NCI-H2171 (cell line): ENCODE measurements at places on chromosomes 6 and 20.
A peak's percentile ranks its signal among the peaks of the same experiment; 100 is the strongest.

DNA sequence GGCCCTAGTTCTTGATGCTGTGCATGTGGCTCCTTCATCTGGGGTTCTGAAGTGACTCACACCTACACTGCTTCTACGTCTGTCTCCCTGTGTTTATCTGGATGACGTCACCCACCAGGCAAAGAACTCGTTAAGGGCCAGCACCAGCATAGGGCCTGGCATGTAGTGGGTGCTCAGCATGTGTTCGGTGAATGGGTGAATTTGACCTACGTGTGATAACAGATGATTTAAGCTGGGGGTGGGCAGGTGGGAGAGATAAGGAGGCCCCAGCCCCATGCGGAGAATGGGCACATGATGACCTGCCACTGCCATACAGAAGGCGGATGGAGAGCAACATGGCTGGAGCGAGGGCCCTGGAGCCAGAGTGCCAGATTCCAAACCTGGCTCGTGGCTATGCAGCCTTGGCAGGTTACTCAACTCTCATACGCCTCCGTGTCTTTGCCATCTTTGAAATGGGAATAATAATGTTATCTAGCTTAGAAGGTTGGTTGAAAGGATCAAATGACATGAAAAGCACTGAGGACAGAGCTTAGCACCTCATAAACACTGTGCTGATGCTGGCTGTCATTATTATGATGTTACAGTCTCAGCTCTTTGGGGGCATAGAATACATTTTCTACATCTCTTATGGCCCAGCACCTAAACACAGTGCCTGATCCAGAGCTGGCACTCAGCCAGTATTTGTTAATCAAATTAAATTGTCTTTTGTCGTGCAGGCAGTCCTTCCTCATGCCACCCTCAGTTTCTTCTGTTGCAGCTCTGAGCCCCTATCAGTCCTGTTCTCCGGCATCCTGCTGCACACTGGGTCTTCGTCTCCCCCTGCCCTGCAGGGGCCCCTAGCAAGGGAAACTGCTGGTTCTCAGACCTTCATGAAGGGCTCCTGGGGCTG, 39.6 kb downstream of the VEGFA start:
- peak; percentile 12 for DNase-seq

DNA sequence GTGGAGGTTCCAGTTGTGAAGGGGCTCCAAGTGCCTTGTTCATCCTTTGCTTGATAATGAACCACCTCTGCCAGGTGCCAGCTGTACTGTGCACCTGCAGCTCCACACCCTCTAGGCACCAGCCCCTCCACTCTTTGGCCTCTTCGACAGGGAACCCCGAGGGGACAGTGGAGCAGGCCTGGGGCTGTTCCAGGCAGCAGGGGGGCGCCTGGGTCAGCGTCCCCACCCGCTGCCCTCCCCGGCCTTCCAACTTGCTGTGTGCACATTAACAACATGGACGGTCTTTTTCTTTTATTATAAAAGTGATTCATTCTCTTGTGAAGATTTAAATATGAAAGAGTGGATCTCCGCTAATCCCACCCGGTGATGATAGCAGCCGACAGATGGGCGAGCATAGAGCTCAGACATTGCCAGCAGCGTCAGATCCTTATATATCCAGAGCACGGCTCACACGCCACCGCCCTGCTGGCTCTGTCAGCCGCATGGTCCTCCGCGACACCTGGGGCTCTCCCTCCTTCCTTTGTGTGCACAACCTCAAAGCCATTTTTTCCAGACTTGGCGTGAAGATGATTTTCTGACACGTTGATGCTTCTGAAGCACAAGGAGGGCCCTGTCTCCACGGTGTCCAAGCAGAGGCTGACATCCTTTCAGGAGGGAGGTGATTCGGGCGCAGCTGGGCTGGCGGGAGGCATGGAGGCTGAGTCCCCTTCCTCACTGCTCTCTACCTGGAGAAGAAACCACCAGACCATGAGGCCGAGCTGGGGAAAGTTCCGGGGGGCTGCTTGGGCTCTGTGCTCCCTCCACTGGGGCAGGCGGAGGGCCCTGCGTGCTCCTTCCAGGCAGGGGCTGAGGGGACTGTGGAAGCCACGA, 22.2 kb upstream of the MRGBP start:
- DNase-seq, result peak; percentile 89

- DNase-seq, result no peak
These were observed 123.1 kb upstream of the CDYL start for GRCh38 chr6:4653141-4653540.

- no peak for DNase-seq
These were observed 400.3 kb upstream of the SASH1 start for GRCh38 chr6:147942363-147942762.

DNA sequence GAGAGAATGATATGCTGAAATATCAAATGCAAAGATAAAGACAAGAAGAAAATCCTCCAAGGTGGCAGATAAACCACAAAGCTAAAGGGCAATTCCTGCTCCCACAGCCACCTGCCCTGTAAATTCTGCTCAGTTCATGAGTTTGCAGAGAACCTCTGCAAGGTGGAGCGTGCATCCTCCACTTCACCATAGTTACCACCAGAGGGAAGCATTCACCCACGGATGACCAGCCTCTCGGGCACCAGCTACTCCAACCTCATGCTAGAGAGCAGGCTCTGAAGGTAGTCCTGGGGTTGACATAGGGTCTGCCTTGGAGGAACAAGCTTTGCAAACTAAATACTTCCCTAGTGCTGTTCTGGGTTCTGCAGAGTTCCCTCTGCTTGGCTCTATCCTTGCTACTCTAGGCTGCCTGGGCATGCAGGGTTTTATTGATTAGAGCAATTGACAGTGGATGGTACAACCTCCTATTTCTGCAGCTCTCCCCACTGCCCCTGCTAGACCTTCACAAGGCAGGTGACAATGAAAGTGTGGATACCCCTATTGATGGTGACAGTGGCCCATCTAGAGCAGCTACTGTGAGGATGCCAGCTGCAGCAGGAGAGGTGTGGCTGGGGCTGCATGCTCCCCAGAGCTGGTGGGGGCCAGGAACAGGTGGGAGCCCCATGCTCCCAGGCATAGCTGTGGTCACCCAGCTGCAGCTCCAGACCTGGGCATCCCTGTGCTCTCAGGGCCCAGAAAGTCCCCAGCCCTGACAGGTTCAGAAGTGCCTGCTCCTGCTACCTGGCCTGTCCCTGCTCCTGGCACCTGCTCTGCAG, 51.1 kb downstream of the GGTLC1 start:
- DNase-seq, result peak; percentile 68

GRCh38 chr20:35586751-35587425, 28.7 kb upstream of the SPAG4 start:
- no peak for DNase-seq

DNA sequence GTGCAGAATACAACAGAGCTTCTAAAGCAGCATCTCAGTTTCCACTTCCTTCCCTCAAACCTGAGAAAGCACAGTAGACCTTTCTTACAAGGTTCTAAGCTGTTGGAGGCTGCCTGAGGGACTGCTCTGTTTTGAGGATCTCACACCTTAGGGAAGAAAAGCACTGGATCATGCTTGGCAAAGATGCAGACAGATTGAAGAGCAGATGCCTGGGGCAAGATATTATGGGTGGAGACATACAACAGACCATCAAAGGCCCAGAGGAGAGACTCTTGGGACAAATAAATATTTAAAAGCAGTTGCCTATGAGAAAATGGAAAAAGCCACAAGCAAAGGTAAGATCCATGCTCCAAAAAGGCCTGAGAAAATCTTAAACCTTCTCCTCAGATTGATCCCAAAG, 6.2 kb downstream of the ZNF337 start:
- DNase-seq, result peak; percentile 58

DNA sequence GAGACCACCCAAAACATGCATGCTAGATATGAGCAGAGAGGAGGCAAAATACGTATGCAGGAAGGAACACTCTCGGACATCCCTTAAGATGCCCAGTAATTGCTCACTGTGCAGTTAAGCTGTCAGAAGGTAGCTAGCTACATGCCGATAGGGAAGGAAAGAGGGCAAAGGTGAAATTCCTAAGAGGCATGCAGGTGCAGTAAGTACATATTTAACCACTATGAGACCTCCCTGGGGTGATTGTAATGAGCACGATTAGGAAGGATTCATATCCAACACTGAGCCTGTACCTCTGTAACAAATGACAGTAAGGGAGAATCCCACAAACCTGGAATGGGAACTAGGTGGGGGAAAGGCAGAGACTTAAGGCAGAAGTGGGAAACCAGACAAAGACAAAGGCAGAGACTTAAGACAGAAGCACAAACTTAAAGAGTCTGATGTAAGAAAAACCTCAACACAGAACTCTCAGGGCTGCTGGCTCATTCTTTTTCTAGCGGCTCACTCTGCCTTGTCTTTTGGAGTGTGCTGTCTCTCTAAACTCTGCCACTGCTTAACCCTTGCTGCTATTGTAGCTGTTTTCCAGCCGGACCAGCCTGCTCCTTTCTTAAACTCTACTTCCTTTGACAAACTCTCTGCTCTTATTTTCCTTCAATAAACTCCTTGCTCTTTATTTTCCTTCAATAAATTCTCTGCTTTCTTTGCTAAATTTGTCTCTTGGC, 148.1 kb downstream of the UBE3D start:
- no peak for DNase-seq

DNA sequence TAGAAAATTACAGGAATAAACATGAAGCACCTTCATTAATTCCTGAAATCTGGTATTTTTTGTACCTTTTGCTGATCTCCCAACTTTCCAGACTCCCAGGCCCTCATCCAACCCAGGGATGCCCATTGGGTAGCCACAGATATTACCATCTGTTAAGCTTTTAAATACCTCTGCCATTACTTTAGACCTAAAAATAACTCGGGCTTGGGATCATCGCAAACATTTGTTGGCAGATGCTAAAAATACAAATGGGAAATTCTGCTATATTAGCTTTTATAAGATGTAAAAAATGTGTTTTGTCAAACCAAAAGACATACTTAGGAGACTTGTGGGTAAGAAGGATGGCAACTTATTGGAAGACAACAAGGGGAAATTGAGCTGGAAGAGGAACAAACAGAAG, 376.1 kb downstream of the CENPW start:
- no peak for DNase-seq

DNA sequence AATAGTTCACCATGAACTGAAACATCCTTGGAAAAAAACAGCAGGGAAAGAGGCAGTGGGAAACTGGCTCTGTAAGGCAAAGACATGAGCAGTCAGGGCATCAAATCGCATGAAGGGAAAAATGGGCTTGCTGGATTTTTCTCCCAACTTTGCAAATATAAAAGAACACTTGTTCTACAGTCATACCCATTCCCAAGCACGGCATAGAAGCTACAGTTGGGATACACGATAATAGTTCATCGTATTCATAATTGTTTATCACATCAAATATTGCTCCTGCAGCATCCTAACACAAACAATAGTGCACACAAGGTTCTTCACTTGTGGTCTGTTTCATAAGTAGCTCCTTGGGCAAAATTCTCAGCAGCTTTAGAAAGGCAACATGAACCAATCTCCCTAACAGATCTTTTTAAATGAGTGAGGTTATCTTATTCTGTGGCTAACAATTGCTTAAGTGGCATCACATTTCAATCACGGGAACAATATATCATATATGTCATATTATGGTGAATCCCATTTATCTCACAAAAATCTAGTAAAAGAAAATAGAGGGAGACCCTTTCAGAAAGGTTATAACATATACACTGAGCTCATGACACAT, 243.9 kb downstream of the PKHD1 start:
- DNase-seq, result no peak

GRCh38 chr6:42742116-42742894, 3.6 kb downstream of the TBCC start:
- peak; percentile 91 for DNase-seq

DNA sequence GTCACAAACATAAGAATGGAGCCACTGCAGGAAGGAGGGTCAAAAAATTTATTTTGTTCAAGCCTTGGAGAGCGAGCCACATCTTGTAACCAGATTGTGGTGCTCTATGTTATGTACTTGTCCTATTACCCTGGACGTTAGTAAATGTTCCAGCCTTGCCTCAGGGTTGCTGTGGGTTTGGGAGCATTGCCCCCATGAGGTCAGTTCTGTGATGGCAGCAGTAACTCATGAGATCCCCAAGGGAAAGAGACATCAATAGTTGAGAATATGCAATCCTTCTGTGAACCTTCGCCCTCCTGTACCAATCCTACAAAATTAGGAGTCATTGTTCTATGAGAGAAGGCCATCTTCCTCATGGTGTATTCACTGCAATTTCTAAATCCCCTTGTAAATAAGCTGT, 16.4 kb upstream of the CFAP206 start:
- peak; percentile 3 for DNase-seq

- DNase-seq, result no peak
These were observed 51.3 kb downstream of the PTPN1 start for GRCh38 chr20:50561379-50562078.

DNA sequence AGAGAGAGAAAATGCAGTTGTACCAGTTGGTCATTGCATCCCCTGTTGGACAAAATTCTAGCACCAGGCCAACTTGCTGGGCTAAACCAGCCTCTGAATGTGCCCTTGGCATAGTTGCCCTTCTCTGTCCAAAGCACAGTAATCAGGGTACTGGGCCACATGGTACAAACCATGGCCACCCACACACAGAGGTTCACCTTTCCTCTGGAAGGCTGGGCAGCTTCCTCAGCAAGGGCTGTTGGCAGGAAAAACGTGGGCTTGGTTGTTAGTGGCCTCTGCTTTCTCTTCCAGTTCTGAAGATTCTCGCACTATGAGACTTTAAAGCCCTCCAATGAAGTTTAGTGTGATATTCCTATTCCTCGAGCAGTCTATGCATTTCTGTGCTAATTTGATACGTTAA, 706 bp downstream of the DDO start:
- DNase-seq, result no peak

GRCh38 chr6:10678456-10678855, 16.0 kb downstream of the C6orf52 start:
- DNase-seq, result no peak

- no peak for DNase-seq
These were observed 155.1 kb downstream of the AIG1 start for GRCh38 chr6:143215771-143216170.

GRCh38 chr6:133761706-133762105, 127.2 kb upstream of the TCF21 start:
- DNase-seq, result no peak

- no peak for DNase-seq
These were observed 209.3 kb upstream of the PDE10A start for GRCh38 chr6:165872311-165872710.

GRCh38 chr6:163444077-163444476, 29.6 kb downstream of the QKI start:
- DNase-seq, result no peak

- no peak for DNase-seq
These were observed 549.8 kb downstream of the PRKN start for GRCh38 chr6:162177746-162178145.

- DNase-seq, result no peak
These were observed 55.5 kb upstream of the SMLR1 start for GRCh38 chr6:130771741-130772140.

DNA sequence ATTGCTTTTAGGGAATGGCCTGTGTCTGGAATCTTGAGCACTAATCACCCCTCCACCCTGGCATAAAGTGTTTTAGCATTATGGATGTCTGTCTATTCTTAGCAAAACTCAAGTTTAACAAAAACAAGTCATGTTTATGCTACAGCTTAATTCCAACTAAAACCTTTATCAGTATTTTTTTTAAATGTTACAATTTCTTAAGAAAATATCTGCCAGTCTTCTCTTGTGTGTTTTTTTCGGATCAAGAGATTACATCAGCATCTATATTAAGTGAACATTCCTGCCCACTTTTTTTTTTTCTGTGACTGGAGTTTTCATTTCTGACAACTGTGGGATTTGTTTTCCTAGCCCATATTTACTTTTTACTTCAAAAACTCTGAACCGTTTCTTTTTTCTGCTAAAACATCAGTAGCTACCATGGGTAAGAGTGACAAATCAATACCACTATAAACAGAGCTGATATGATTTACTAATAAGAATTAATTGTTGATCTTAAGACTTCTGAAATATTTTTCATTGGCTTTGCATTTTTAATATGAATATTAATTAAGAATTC, 94.3 kb downstream of the EDN1 start:
- no peak for DNase-seq
